ENCODE measurements at places on chromosomes 16 and 17. TPM values are rescaled to one million over a fixed set of nuclear protein-coding genes. Genes with fewer than 3 reads are reported as not detected.

The CHP2 gene
- not detected for total RNA-seq

The CNTNAP4 gene
- total RNA-seq: not detected

The CCL7 gene
- not detected for total RNA-seq

The KRTAP1-1 gene
- total RNA-seq: not detected

The ZNF205 gene
- not detected for total RNA-seq

The HYDIN gene
- not detected for total RNA-seq

The C16orf89 gene
- not detected for total RNA-seq

The ASB16 gene
- 0.11 TPM for total RNA-seq

The TMEM100 gene
- total RNA-seq: not detected

The LYRM9 gene
- 13.0 TPM for total RNA-seq

The SDR42E2 gene
- 1.3 TPM for total RNA-seq

The ITPRIPL2 gene
- 0.36 TPM for total RNA-seq

The KRT12 gene
- total RNA-seq: not detected

The CD300E gene
- 0.98 TPM for total RNA-seq

The SPECC1 gene
- 4.3 TPM for total RNA-seq

The ABAT gene
- 4.4 TPM for total RNA-seq

The SOST gene
- not detected for total RNA-seq

The DNAH17 gene
- not detected for total RNA-seq

The PLLP gene
- 1.8 TPM for total RNA-seq

The CACNA1G gene
- not detected for total RNA-seq

The TMEM238L gene
- total RNA-seq: not detected

The ALG1 gene
- total RNA-seq: 9.0 TPM

The STH gene
- total RNA-seq: not detected

The IRX5 gene
- total RNA-seq: not detected

The LRRC37A3 gene
- total RNA-seq: 8.0 TPM

The SLFN14 gene
- not detected for total RNA-seq

The CCL4L2 gene
- total RNA-seq: 0.25 TPM

The ICAM2 gene
- 54.7 TPM for total RNA-seq

The FNDC8 gene
- total RNA-seq: not detected

The MED13 gene
- total RNA-seq: 85.8 TPM

The CDC6 gene
- 1.8 TPM for total RNA-seq

The KRT9 gene
- not detected for total RNA-seq

The PRSS33 gene
- total RNA-seq: not detected

The SPSB3 gene
- 87.6 TPM for total RNA-seq

The ZPBP2 gene
- total RNA-seq: not detected

The CD79B gene
- 5.3 TPM for total RNA-seq

The SEZ6 gene
- not detected for total RNA-seq

The CCL1 gene
- total RNA-seq: not detected

The C17orf107 gene
- 28.9 TPM for total RNA-seq

The TM4SF5 gene
- total RNA-seq: not detected

The CA7 gene
- total RNA-seq: not detected

The BRICD5 gene
- 4.2 TPM for total RNA-seq

The INCA1 gene
- not detected for total RNA-seq

The WSCD1 gene
- total RNA-seq: not detected

The MLKL gene
- 29.1 TPM for total RNA-seq

The TNS4 gene
- total RNA-seq: 3.0 TPM

The SLC16A11 gene
- total RNA-seq: 1.1 TPM

The SCIMP gene
- 0.31 TPM for total RNA-seq

The NIP7 gene
- total RNA-seq: 38.2 TPM
